Bronchial epithelial cell (primary cell): ENCODE measurements at places on chromosomes 5 and 9.

DNA sequence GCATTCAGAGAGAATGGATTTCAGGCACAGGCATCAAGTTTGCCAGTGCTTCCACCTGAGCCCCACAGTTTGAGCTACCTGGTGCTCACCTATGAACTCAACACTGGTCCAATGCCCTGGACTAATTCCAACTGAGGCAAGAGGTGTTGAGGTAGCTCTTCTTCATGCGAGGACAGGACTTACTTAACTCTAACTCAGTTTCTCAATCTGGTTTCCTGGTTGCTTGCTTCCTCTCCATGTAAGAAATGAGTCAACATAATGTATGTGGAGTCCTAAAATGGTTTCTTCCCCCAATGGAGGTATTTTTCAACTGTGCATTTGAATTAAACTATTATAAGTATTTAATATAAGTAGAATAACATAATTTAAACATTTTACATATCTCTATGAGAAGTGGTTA, 523.6 kb upstream of the DAB2 start:
- DNase-seq = peak; percentile 3

GRCh38 chr5:76652809-76653414, 29.7 kb upstream of the F2RL2 start:
- DNase-seq = no peak

DNA sequence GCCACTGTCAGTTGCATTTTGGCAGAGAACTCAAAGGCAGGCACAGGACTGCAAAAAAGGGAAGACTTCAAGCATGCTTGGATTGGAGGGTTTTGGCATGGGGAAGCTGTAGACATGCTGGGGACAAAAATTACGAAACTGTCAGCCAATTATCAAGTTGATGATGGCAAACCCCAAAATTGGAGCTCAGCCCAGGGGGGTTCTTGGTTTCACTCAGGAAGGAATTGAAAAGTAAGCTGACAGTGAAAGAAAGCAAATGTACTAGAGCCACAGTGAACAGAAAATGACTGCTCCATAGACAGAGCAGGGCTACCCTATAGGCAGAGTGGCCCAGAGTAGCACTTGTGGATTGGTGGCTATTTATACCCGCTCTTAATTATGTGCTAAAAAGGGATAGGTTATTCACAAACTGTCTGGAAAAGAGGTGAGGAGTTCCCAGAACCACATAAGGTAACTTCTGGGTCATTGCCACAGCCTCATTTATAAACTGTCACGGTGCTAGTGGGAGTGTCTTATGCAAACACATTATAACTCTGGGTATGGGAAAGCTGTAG, 14.6 kb upstream of the CFAP95 start:
- no peak for DNase-seq

- peak; percentile 92 for DNase-seq
Measured at GRCh38 chr9:79224672-79225433, 346.9 kb upstream of the TLE4 start.

DNA sequence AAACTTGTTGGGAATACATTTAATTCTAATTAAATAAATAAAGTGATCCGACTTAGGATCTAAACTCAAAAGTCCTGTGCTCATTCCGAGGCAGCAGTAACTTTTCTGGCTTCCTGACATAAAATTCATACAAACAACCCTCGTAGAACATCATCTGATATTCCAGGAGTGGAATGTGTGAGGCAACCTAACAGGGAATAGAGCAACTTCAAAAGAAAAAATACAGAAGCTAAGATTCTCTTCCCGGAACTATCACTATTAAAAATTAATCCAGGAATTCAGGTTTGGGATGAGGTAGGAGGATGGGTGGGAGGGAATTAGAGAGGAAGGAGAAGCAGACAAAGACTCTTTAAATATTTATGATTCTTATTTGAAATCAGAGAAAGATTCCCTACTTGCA, 32.9 kb upstream of the TRIO start:
- DNase-seq = no peak

DNA sequence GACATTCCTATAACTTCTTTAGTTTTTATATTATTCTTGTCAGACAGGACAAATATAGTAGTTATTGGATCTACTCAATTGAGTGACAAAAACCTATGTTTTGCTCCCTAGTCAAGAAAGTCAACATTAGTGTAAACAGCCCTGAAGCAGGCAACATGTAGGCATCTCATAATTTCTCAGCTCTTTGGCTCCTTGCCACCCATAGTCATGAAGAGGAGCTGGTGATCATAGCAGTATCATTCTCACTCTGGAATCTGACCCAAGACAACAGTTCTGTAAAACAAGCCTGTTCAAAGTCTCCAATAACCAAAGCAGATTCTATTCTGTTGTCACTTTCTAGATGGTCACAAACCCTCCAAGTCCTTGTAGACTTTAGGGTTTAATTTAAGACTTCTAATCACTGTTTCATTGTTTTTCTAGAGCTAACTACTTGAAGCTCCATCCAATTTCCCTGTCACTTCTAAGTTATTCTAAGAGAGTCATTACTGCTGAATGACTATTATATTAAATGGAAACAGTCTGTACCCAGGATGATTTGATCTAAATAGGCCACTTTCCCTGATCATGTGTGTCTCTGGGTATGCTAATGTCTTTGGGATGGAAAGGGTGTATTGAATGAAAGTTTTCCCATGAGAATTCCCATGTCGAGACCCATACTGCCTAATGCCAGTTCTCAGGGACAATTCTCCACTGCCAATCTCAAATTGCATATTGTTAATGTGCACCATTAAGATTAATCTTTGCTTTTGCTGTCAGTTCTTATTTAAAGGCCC, 533.3 kb downstream of the ACTL7B start:
- DNase-seq = peak; percentile 69

- peak; percentile 47 for DNase-seq
Measured at GRCh38 chr5:94017579-94017978, 276.2 kb upstream of the POU5F2 start.

- DNase-seq = peak; percentile 95
Measured at GRCh38 chr5:40674661-40675235, 5.0 kb upstream of the PTGER4 start.

DNA sequence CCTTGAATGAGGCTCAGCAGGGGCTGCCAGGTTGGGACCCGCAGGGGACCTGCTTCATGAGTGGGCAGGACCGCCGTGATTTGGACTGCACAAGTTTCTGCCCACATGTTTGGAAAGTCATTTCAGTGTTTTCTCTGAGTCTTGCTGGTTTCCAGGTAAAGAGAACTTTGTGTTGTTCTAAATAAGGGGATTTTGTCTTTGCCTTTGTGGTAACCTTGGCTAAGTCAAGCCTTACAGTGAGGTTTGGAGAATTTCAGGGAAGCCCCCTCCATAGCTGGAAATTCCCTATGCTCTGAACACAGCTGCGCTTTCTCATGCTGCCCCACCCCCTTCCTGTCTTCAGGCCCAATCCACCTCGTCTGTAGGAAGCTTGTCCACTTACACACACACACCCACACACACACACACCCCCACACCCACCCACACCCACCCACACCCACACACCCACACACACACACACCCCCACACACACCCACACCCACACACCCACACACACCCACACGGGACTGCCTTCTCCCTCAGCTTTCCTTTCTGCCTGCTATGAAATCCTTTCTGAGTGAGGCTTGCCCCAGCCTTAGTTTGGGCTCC, 270.1 kb downstream of the HSPA4 start:
- DNase-seq = no peak

DNA sequence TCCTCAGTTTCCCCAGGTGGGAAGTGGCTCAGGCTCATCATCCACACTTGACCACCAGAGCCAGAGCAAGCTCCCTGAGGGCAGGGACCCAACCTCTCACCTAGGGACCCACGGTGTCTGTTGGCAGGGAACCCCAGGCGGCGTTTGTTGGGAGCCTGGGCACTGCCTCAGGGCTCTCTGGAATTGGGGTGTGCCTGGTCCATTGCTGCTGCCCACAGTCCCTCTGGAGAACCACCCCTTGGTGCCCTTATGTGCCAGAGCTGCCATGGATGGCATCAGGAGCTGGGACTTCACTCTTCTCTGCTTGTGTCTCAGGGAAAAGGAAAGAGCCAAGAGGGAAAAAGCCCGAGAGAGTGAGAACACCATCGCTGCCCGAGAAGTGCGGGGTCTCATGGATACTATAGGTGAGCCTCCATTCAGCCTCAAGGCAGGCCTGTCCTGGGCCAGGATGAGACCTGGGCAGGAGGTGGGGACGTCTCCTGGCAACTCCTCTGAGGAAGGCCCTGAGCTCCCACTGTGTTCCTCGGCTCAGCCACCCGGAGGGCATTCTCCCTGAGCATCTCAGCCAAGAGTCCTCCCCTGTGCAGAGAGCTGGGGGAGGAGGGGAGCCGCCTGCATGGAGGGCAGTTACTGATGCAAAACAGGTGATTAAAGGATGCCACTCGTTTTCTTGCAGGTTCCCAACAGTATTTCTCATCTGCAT, 4.5 kb downstream of the CCDC180 start:
- no peak for DNase-seq

- DNase-seq = no peak
Measured at GRCh38 chr9:37290366-37290939, 132.0 kb upstream of the GRHPR start.

GRCh38 chr5:142213077-142213476, 104.5 kb downstream of the NDFIP1 start:
- DNase-seq = no peak

DNA sequence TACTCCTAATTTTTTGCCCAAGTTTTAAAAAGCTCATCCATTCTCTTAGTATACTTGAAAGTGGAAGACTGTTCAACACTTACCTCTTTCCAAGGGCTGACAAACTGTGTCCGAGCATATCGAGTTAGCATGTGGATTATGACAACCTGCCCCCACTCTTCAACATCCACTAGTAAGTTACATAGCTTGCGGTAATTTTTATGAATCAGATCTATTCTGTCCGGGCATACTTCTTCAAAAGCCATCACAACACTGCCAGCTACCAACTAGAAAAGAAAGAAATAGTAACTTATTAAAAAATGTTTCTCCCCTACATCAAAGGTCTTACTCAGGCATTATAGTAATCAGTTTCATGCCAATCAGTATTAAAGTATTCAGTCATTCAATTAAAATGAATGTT, 78.5 kb downstream of the AP3B1 start:
- DNase-seq = no peak

- peak; percentile 62 for DNase-seq
Measured at GRCh38 chr5:53642061-53642460, 81.6 kb downstream of the NDUFS4 start.

DNA sequence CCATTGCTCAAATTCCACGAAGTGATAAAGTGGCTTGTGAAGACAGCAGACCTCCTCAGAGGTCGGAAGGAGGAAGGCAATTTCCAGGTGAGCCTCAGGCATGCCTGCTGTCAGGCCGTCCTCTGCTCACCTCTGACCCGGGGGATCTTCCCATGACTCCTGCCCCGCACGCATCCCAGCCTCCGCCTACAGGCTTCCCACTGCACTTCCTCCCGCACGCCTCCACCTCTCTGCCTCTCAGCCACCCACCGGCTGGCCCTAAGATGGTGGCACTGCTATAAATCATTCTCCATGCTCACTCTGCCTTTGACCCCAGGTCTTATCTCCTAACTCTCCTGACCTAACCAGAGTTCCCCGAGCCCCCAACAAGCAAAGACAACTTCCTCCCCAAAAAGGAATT, 49.4 kb upstream of the DNAH5 start:
- no peak for DNase-seq

GRCh38 chr9:15372455-15372854, 50.2 kb upstream of the SNAPC3 start:
- no peak for DNase-seq

DNA sequence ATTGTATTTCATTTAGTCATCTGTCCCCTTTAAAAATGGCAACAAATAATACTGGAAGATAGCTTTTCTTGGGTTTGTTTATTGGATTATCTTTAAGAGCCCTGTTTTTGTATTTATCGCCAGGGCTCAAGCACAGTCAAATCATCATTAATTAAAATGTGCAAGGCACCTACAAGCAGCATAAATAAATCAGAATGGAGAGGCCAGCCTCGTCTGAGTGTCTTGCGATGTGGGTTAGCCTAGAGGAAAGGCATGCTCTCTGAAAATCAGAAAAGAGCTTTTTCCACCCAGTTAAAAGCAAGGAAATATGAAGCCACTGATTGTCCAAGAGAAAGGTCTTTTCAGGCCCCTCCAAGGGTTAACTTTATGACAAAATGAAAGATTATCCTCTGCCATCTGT, 31.8 kb downstream of the ZFAND5 start:
- no peak for DNase-seq

GRCh38 chr9:3080951-3081350, 237.1 kb upstream of the PUM3 start:
- peak; percentile 23 for DNase-seq

DNA sequence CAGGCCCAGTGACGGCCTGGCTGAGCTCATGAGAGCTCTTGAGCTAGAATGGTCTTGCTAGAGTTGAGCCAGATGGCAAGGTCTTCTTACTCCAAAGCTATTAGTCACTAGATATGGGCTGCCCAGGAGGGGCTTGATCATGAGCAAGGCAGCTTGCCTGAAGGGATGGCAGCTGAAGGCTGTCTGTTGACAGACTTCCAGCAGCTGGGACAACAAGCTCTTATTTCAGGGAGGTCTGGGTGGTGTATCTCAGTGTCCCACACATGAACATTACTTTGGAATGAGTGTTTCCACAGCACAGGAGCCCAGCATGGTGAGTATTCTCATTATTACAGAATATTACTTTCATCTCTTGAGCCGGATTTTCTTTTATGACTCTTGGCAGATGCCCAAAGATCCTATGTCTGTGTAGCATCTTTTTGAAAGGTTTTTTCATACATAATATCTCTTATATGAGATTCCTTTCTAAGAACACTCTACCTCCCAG, 414.1 kb downstream of the ARHGEF28 start:
- DNase-seq = peak; percentile 77

DNA sequence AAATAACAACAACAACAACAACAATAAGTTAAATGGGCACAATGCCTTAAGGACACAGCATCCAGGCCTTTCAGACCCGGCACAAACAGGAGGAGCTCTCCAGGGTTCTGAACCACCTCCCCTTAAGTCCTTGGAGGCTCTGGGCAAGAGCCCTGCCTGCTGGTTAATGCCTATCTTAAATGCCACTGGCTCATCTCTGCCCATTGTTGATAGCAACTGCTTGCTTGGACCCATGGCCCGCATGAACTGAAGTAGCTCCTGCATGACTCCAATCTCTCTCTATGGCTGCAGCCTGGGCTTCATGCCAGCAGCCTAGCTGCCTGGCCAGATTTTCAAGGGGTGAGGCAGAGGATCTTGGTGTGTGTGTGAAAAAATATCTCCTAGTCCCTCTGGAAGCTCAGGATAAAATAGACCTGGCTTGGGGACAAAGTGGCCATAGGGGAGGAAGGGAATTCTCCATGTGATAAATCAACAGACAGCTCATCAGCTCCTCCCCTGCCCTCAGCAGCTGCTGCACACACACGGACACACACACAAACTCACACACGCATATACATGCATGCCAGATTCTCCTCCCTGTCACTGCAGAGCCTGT, 27.4 kb downstream of the FAM219A start:
- DNase-seq = peak; percentile 68
